ENCODE measurements at places on chromosomes 4 and X.

GRCh38 chr4:130172156-130172555 is 1076.2 kb downstream of the C4orf33 start:
- no peak for DNase-seq

GRCh38 chr4:118739022-118739713 is 54.0 kb downstream of the METTL14 start:
- no peak for DNase-seq

- no peak for DNase-seq
These were observed 7.6 kb downstream of the G6PD start for GRCh38 chrX:154539077-154539476.

DNA sequence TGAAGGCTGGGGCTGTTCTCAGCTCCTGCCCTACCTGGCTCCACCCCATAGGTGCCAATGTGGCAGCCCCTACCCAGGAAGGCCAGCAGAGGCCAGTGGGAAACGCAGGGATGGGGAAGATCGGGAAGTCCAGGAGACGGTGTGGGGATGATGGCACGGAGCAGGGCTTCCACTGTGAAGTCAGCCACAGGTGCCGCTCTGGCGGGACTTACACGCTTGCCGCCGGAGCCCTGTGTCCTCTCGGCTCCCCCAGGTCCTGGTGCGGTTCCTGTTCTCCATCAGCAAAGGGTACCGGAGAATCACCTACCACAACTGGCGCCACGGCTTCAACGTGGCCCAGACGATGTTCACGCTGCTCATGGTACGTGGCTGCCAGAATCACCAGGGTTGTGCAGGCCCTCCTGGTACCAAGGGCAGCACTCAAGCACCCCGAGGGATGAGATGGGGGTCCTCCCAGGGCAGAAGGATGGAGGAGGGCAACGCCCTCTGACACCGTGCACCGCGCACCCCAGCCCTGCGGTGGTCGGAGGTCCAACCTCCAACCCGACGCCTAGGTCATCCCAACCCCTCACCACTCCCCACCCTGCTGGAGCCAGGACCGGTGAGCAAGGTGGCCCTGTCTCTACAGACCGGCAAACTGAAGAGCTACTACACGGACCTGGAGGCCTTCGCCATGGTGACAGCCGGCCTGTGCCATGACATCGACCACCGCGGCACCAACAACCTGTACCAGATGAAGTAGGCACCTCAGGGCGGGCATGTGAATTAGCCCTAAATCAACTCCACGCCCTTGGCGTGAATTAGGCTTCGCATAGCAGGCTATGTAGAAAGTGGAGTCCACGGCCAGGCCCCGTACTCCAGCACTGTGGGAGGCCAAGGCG is 12.0 kb downstream of the ATP5ME start:
- no peak for DNase-seq

- DNase-seq: no peak
These were observed 1674.2 kb upstream of the ADGRL3 start for GRCh38 chr4:59525885-59526284.

DNA sequence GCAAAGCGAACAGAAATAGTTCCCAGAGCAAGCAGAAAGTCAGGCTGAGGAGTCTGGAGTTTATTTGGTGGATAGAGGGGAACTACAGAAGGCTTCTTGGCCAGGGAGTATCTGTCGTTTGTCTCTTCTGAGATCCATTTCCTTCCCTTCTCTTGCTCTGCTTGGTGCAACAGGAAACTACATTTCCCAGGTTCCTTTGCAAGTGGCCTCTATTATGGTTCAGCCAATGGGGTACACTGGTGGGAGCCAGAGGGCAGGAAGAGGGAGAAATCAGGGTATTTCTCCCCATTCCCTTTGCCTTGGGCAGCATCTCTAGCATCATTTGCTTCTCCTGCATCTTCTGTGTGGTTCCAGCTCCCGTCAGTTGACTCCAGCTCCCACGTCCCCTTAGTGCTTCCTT is 142.1 kb downstream of the BCOR start:
- DNase-seq: no peak

- DNase-seq: no peak
These were observed 21.6 kb downstream of the RBBP7 start for GRCh38 chrX:16848541-16848940.

- DNase-seq: no peak
These were observed at the start of gene GRIA3 for GRCh38 chrX:123184219-123184865. TSS of gene GRIA3 (plus strand) at chrX:123184278. CDS start at chrX:123184536, 258 bp downstream.

DNA sequence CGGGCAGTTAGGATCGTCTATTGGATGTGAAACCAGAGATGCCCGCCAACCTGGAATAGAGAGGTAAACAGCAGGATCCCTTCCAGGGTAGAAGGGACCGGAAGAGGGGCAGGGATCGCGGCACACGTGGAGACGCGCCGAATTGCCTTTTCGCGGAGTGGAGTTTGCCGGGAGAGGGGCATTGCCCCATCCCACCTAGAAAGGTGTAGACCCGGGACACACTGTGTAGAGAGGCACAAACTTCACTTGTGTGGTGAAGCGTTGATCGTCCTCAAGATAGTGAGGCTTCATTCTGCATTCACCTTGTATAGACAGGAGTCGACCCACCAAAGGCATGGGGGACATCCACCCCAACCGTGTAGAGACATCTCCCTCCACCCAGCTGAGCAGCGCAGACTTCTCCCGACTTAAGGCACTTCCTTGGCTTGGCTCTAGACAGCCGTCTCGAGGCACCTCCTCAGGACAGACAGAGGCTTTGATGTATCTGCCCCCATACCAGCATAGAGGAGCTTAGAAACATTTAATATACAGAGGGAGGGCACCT is 410 bp downstream of the GNL3L start:
- DNase-seq: no peak

GRCh38 chr4:145679520-145679919 is 426 bp upstream of the C4orf51 start:
- DNase-seq: no peak

Data from activated T-cell treated with anti-CD3 and anti-CD28 coated beads for 48 hours (primary cell).